ENCODE measurements at places on chromosomes 12 and 14.

- no peak for DNase-seq
These were observed 23.4 kb upstream of the ATXN7L3B start for GRCh38 chr12:74514098-74514872.

DNA sequence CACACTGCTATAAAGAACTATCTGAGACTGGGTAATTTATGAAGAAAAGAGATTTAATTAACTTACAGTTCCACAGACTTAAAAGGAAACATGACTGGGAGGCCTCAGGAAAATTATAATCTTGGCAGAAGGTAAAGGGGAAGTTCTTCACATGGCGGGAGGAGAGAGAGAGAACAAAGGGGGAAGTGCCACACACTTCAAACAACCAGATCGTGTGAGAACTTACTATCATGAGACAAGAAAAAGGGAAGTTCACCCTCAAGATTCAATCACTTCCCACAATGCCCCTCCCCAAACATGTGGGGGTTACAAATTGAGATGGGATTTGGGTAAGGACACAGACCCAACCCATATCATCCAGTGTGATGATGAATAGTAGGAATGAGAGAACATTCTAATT lies 366.5 kb downstream of the LRFN5 start:
- no peak for DNase-seq

DNA sequence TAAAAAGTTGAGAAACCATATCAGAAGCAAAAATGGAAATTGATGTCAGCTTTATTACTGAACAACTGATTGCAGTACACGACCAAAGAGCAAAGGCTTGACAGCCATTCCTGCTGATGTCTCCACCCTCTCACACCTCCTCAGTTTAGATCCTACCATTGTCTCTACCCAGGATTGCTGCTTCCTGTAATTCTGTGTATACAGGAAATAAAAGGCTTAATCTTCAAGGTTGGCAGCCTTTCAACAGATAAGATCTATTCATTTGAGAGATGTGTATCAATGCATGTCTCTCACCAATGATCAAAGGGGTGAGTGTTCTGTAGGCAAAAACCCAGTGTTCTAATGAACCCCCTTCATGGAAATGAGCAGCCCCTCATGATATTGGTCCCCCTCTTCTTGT lies 27.0 kb downstream of the SLCO1C1 start:
- no peak for DNase-seq

- DNase-seq = peak; percentile 66
These were observed 287.5 kb downstream of the DUSP6 start for GRCh38 chr12:89064780-89065179.

DNA sequence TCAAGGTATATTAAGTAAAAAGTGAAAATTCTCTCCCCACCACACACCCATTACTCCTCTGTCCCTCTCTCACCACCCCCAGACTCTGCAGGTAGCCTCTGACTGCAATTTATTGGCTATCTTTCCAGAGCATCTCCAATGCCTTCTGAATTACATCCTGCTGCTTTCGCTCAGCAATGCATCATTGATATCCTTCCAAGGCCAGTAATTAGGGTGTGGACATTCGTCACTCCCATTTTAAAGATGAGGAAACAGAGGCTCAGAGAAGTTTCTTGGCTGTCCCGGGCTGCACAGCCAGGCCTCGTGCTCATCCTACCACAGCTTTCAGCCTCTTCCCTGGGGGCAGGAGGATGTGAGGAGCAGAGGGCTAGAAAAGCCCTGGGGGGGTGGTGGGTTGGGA lies 23.6 kb upstream of the PGF start:
- DNase-seq = no peak

GRCh38 chr12:98823012-98823411 lies 177.9 kb downstream of the APAF1 start:
- no peak for DNase-seq

DNA sequence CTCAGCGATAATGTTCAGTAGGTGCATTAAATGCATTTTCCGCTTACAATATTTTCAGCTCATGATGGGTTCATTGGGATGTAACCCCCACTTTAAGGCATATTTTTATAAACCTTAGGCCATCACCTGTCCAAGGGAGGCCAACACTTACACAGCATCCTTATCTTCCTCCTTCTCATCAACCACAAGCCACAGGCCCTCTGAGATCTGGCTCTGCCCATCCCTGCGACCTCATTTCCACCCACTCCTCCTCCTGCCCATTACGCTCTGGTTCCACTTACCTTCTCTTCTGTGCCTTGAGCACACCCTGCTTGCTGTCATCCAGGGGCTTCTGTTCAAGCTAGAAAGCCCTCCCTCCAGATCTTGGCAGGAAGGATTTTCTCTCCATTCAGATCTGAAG lies 93.2 kb downstream of the EGLN3 start:
- no peak for DNase-seq

DNA sequence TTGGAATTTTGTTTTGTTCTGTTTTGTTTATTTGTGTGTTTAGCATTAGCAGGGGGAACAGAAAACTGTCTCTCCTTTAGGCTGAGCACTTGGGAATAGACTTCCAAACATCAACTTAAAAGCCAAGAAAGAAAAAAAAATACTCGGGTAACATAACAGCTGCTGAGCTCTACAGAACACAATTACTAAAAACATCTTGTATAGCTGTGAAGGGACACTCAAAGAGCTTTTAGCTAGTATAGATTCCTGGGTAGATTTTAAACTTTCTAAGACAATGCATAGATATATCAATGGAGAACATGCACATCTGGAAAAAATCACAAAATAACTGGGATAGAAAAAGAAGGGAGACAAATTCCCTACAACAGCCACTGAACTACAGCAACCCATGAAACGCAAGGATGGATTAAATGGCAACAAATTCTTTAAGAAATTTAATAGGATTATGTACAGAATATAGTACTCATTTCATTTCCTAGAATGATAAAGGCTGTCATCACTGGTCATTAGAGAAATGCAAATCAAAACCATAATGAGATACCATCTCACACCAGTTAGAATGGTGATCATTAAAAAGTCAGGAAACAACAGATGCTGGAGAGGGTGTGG lies 174.3 kb upstream of the KRR1 start:
- DNase-seq = no peak

- peak; percentile 60 for DNase-seq
These were observed 32.1 kb upstream of the STON2 start for GRCh38 chr14:81432219-81432661.

- no peak for DNase-seq
These were observed 3.2 kb downstream of the SLC38A6 start for GRCh38 chr14:60984196-60984595.

- DNase-seq = no peak
These were observed 167.0 kb downstream of the EFCAB11 start for GRCh38 chr14:89787525-89787924.

GRCh38 chr14:91292491-91292890 lies 48.0 kb upstream of the GPR68 start:
- DNase-seq = no peak

DNA sequence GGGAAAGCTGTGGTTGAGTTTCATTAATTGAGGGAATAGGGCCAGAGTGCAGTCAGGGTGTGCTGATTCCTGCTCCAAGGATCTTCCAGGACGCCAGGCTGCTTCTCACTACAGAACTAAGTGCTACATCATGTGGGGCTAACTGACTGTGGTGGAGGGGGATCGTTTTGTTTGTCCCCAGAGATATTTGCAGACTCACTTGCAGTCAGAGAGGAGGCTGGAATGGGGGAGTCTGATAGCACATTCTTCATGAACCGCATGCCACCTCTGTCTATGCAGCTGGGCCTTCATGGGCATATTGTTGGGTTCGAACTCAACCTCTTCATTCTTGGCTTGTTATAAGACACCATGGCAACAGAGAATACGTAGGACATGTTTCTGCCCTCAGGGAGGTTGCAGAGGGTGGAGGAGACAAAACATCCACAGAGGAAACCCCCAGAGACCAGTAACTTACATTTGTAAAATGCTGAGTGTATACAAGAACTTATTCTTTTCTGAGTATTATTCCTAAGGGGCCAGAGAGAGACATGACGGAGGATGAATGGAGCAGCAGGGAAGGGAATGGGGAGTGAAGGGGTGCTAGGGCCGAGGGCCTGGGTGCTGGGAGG lies 13.0 kb downstream of the KRT7 start:
- DNase-seq = no peak
